ENCODE measurements at places on chromosomes 11 and 22. TPM values are rescaled to one million over a fixed set of nuclear protein-coding genes. Genes with fewer than 3 reads are reported as not detected.

DNA sequence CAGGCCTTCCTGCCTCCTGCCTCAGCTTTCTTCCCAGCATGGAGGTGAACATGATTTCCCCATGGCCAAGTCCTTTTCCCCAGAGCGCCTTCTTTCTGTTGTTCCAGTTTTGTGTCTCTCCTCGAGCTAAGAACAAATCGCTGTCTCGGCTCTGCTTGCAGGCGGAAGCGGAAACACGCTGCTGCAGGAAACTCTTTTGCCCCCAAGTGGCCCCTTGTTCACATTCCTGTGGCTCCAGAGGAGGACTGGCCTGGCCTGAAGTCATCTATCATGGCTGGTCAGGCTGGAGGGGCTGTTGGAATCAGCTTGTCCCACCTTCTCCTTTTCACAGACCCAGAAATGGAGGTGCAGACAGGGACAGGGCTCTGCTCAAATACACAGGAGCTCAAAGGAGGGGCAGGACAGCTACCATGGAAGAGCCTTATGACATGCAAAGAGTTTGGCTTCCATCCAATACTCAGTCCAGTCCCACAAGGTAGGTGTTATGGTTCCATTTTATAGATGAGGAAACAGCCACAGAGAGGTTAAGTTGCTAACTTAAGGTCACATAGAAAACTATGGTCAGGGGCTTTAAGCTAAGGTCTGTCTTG is 182.2 kb upstream of the SYT13 start:
- no peak for DNase-seq

DNA sequence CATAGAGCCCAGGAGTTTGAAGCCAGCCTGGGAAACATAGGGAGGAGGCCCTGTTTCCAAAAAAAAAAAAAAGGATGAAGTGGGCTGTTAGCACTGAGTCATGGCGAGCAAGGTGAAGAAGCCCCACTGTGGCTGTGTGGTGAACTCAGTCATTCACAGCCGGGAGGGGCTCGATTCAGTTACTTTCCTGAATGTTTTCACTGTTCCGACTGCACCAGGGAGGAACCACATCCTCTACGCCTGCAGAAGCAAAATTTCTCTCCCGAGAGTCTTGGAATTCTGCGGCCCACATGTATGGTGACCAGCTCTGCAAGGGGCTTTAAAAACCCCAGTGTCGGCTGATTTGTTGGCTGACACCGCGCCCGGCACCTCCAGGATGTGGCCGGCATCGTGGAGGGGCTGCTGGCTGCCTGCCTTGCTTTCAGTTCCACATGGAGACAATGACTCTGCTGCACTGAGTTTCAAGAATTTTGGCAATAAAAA is 27.8 kb upstream of the GRAMD4 start:
- DNase-seq, result peak; percentile 31

Gene C11orf91
- 1.0 TPM for total RNA-seq

GRCh38 chr11:92383430-92383829 is 158.8 kb downstream of the FAT3 start:
- DNase-seq, result peak; percentile 82

Gene RTN4RL2
- total RNA-seq, result 6.5 TPM

Gene APOA1
- total RNA-seq, result not detected

GRCh38 chr11:66867425-66868040 is 10.7 kb downstream of the LRFN4 start:
- DNase-seq, result no peak

GRCh38 chr22:37062376-37062675 is 10.8 kb downstream of the KCTD17 start:
- no peak for DNase-seq

DNA sequence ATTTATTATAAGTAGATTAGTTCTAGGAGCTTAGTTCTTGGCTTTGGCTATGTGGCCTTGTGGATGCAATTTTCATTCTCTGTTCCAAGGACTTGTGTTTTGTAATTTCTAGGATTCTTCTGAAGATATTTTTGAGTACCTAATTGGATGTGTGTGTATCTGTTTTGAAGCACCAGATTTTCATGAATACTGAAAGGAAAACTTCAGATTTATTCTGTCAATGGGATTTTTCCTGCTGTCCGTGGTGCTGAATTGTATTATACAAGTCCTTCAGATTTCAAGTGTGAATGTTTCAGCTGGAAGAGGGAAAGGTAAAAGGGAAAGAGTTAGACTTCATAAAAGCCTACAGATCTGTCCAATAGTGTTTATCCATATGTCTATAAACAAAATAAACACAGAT is 18.2 kb upstream of the SYN3 start:
- DNase-seq, result no peak

Gene SYT9
- 7.4 TPM for total RNA-seq

- DNase-seq, result no peak
Observed at GRCh38 chr22:43109921-43110443, 568 bp upstream of the BIK start.

DNA sequence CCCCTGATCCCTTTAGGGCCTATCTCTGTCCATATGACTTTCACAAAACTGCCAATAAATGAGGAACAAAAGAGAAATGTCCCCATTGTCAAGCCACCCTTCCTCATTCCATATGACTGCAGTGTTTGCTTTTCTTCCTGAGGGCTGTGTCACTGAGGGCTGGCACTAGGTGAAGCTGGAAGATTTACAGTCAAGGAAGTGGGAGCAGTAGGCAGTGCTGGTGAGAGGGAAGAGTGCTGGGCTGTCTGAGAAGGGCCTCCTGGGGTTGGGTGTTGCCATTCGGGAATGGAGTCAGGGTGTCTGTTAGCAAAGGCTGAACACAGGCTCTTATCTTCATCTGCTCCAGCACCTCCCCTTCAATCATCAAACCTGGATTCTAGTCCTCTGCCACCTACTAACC is 30.9 kb downstream of the INSC start:
- DNase-seq, result peak; percentile 11

Gene SPI1
- not detected for total RNA-seq

DNA sequence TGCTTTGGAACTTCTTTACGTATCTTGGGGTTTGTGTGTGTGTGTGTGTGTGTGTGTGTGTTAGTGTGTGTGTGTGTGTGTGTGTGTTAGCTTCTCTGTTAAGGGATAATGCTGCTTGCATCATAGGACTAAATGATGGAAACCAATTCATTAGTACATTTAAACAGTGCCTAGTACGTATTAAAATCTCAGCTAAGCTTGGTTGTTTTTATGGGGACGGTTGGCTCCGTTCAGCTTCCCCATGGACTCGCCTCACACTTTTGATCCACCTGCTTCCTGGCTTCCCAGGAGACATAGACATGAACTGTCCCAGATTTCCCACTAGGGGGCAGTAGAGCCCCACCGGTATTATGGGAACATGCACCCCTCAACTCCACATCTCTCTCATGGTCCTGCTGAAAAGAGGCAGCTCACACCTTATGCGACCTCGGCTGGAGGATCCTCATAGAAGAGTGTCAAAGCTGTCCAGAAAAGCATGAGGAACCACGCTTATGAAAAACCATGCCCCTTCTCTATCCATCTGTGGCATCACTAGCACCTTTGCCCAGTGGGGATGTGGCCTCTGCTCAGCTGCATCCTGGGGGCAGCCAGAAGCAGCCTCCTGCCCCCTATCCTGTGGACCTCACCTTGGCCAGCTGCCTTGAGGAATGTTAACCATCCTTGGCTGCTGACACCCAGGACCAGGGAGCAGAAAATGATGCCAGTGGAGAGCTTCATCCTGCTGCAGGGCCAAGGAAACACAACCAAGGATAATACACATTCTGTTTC is 9.7 kb upstream of the SAAL1 start:
- peak; percentile 75 for DNase-seq

Gene CYP2D6
- total RNA-seq, result 0.55 TPM

Gene MFNG
- 1.7 TPM for total RNA-seq

DNA sequence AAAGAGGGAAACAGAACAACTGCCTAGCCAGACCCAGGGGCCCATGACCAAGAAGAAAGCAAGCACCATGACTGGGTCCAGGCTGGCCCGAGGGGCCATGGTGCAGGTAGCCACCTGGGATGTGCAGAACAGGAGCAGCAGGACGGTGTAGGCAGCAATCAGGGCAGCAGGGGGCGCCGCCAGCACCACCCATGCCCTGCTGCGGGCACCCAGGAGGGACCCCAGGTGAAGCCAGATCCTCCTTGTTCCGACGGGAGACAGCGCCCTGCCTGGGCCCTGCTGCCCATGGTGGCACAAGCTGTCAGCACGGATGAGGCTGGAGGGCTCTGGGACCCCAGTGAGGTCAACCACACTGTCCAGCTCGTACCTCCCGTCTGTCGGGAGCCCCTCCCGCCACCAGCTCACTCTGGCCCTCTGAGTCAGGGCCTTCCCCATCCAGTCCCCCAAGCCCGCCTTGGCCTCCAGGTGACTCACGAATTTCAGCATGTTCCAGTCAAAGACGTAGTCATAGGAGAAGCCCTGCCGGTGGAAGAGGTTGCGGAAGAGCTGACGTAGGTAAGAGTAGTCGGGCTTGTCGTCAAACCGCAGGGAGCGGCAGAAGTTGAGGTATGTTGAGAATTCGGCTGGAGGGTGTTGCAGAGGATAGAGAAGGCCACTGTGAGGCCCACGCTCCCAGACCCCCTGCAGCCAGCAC is 18.8 kb downstream of the CSNK1E start:
- DNase-seq, result peak; percentile 99

Gene IL10RA
- total RNA-seq, result not detected

Gene FAM180B
- not detected for total RNA-seq

Gene GVQW3
- total RNA-seq, result 1.2 TPM

- DNase-seq, result no peak
Observed at GRCh38 chr22:39815932-39816331, 77.6 kb downstream of the ENTHD1 start.

DNA sequence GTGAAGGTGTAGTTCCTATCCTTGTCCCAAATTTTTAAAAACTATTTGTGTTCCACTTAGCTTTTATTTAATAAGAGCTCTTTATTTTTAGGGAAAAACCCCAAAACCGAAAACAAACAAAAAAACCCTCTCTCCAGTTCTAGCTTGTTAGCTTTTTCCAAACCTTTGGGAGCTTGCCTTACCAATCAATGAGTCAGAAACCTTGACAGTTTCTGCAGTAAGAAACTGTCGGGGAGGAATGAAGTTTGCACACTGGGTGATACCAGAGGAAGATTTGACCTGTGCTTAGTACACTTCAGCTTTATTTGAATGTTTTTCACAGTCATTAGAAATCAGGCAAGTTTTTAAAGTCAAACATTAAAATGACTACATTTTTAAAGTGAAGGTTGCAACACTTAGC is 105.0 kb downstream of the FAT3 start:
- DNase-seq, result peak; percentile 59

- peak; percentile 35 for DNase-seq
Observed at GRCh38 chr11:27524155-27524554, 17.6 kb upstream of the LIN7C start.

Gene RAB39A
- not detected for total RNA-seq

- peak; percentile 20 for DNase-seq
Observed at GRCh38 chr11:118109231-118109630, 22.5 kb upstream of the SMIM35 start.

- DNase-seq, result peak; percentile 87
Observed at GRCh38 chr11:74025467-74026166, 16.7 kb upstream of the UCP3 start.

- no peak for DNase-seq
Observed at GRCh38 chr11:1231396-1232020, 8.6 kb downstream of the MUC5B start.

Gene NLRP14
- total RNA-seq, result not detected

GRCh38 chr11:57278721-57279095 is 41.7 kb upstream of the APLNR start:
- DNase-seq, result no peak

GRCh38 chr22:41508770-41509170 is 35.5 kb downstream of the POLR3H start:
- no peak for DNase-seq

Gene CDC42BPG
- 30.5 TPM for total RNA-seq

DNA sequence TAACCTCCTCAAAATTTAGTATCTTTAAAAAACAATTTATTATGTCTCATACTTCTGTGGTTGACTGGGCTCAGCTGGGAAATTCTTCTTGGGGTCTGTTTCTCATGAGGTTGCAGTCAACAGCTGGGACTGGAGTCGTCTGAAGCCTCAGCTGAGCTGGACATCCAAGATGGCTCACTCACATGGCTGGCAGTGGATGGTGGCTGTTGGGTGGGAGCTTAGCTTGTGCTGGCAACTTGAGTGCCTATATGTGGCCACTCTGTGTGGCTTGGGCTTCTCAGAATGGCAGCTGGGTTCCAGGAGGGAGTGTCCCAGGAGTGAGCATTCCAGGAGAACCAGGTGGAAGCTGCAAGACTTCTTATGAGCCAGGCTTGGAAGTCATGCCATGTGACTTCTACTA is 13.2 kb downstream of the THY1 start:
- no peak for DNase-seq

- DNase-seq, result no peak
Observed at GRCh38 chr22:49540913-49541692, 286.6 kb downstream of the BRD1 start.

- DNase-seq, result peak; percentile 81
Observed at GRCh38 chr22:44755956-44756361, 3.6 kb downstream of the ARHGAP8 start.

- peak; percentile 76 for DNase-seq
Observed at GRCh38 chr11:59186130-59186594, 14.2 kb downstream of the DTX4 start.

DNA sequence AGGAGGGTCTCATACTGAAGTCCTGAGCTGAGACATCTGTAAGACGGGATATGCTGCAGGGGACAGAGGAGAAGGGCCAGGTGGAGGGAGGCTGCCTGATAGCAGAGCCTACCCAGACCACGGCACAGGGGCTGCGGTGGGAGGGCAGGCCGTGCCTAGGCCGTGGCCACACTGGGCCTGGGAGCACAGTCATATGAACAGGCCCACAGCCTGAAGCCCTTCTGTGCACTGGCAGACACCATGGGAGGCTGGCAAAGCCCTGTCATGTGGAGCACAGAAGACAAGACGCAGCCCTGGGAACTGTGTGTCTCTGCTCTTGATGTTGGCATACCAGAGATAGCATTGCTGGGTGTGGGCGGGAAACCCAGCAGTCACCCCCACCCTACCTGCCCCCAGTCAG is 3.3 kb downstream of the SPATA19 start:
- DNase-seq, result no peak

GRCh38 chr11:107018219-107018901 is at the start of gene GUCY1A2:
Gene GUCY1A2, minus strand, starts transcription at chr11:107018476. Its CDS starts 421 bp downstream, at chr11:107018055.
- DNase-seq, result no peak

DNA sequence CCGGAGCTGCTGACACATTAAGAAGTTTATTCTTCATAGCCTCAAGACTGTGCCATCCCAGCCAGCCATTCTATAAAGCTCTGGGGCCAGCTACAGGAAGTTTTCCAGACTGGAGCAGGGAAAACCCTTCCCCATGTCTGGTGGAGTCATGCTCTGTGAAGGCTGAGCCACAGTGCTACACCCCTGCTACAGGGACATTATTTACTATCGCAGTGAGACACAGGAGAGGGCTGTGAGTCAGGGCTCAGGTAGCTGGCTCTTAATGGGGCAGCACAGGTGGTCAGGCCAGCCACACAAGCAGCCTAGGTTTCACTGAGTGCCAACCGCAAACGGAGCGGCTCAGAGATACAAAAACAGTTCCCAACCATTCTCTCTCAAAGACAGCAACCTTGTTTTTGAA is 12.1 kb downstream of the HPS4 start:
- peak; percentile 92 for DNase-seq

- peak; percentile 3 for DNase-seq
Observed at GRCh38 chr22:43723816-43724215, 88.3 kb downstream of the EFCAB6 start.

- DNase-seq, result no peak
Observed at GRCh38 chr11:122154227-122154626, 38.2 kb upstream of the BLID start.

Measured in PC-3 (cell line).